ENCODE measurements at places on chromosomes 5 and 9.
A peak's percentile ranks its signal among the peaks of the same experiment; 100 is the strongest.

DNA sequence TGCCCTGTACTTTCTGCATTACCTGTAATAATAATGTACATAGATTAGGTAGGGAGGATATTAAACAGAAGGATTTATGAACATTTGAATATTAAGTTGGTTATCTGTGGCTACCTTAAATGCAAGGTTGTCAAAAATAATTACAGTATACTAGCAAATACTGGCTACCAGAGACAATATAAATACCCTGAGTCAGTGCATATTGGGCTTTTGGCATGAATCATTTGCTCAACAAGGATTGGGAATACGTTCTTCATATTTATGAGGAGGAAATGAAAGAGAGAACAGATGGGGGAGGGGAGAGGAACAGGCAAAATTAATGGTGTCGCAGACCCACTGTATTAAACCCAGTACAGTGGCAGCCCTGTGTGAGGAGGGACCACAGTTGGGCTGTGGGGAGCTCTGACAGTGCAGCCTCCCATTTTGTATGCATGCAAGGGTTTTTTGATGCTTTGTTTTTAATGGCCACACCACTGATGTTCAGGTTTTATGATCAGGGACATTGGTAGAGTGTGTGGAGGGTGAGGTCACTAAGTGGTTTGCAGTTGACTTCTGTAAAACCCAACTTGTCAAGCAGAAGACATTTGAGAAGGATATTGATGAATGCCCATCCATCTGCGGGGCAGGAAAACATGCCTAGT lies 56.9 kb downstream of the MVB12B start:
- no peak for DNase-seq

- DNase-seq: no peak
Observed at GRCh38 chr9:127133739-127134167, 11.3 kb upstream of the ANGPTL2 start.

GRCh38 chr5:138629392-138629791 lies 54.2 kb upstream of the HSPA9 start:
- DNase-seq: no peak

- peak; percentile 29 for DNase-seq
Observed at GRCh38 chr5:146410272-146410671, 36.9 kb upstream of the TCERG1 start.

DNA sequence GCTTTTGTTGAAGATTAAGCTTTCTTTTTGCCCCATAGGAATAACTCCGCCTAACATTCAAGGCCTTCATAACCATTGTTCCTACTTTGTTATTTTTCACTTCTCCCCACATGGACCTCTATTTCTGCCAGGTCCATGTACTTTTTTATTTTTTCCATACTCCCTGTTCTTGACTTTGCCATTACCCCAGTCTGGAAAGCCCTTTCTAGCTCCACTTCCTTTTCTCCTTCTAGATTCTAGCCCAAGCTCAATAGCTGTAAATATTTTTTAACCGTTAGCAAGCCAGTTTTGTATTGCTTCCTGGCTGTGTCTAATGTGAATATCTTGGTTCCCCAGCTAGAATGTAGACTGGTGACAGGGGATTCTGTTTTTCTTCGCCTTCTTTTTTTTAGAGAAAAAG lies 26.1 kb downstream of the NCBP1 start:
- peak; percentile 67 for DNase-seq

DNA sequence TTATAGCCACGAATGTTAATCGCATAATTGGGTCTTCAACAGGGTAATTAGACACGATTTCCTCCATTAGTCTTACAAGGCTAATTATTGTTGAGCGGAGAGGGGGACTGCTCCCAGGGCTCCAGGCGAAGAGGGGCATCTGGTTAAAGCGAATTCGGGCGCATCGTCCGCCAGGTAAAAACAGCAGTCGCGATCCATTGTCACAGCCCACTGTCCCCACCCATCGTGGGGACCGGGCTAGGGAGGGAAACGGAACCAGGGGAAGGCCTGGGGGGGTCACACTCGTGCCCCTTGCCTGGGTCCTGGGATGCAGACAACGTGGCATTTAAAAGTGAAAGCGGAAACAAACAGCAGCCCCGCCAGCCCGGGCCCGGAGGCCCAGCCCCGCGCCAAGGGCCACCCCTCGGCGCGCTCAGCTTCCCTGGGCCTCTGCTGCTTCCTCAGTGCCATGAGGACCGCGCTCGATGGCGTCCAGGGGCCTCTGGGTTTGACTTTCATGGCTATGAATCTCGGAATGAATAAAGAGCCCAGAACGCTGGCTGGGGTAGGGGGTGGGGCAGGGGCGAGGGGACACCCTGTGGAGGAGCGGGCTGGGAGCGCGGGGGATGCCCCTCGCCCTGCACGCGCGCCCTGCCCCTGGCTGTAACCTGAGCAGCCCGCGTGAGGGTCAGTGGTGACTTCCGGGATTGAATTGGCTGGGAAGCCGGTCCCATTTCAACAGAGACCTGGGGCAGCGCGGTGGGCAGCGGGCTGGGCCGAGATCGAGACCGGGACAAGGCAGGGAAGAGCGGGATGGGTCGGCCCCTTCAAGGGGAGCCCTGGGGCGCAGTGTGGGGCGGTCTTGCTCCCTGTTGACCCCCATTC lies 99.9 kb downstream of the GTF3C4 start:
- DNase-seq: peak; percentile 72

DNA sequence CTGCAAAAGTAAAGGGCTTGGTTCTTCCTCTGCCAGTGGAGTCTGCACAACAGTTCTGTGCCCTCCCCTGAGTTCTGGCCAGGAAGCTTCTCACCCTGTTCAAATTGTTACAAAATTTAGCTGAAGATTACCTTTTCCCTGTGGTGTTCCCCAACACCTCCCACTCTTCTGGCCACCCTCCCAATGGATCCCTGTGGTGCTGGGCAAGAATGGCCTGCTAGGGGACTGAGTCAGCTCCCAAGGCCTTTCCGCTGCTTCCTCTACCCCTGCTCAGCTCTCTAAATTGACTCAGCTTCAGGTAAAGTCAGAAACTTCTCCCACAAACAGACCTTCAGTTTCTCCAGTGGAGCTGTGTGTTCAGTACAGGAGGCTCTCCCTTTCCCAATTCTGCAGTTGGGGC lies 186.0 kb downstream of the NR2F1-AS1 start:
- no peak for DNase-seq

- no peak for DNase-seq
Observed at GRCh38 chr5:56434986-56435385, 201.9 kb upstream of the ANKRD55 start.

GRCh38 chr5:106865279-106865678 lies 805.5 kb downstream of the EFNA5 start:
- DNase-seq: no peak

- no peak for DNase-seq
Observed at GRCh38 chr5:32475334-32476097, 31.0 kb upstream of the ZFR start.

DNA sequence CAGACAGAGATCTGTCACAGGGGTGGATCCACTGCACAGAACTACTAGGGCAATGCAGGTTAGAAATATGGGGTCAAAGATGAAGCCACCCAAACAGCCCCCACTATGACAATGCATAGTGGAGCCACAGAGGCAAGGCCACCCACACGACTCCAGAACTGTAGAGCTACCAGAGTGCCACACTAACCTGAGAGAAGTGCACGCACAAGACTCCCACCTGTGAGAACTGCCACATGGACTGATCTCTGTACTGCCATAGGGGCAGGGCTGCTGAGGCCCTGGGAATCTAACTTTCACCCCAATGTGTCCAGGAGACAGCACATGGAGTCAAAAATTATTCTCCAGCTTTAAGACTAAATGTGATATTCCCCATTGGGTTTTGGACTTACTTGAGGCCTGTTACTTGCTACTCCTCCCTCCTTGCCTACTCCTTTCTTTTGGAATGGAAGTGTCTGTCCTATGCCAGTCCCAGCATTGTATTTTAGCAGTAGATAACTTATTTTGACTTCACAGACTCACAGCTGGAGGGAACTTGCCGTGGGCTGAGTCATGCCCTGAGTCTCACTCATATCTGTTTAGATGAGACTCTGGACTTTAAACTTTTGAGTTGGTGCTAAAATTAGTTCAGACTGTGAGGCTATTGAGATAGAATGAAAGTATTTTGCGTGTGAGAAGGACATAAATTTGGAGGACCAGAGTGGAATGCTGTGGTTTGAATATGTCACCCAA lies 853.3 kb downstream of the MAT2B start:
- no peak for DNase-seq

DNA sequence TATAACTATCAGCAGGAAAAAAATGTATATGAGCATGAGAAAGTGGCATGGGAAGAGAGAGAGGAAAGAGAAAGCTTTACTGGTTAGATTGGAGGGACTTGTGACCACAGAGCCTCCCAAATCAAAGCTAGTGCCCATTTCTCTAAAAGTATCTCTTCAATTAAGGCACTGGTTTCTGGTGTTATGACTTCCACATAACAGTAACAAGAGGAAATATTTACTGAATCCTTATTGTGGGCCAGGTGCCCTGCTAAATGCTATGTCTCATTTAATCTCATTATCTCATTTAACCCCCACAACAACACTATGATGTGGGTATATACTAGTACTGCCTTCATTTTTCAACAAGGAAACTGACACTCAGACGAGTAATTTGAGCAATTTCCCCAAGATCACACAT lies 221.5 kb downstream of the EBF1 start:
- DNase-seq: no peak

GRCh38 chr9:90112788-90113187 lies 508.0 kb downstream of the GADD45G start:
- no peak for DNase-seq

GRCh38 chr9:93164085-93164484 lies 19.9 kb upstream of the WNK2 start:
- no peak for DNase-seq

GRCh38 chr9:129397335-129397734 lies 219.3 kb upstream of the IER5L start:
- DNase-seq: no peak

DNA sequence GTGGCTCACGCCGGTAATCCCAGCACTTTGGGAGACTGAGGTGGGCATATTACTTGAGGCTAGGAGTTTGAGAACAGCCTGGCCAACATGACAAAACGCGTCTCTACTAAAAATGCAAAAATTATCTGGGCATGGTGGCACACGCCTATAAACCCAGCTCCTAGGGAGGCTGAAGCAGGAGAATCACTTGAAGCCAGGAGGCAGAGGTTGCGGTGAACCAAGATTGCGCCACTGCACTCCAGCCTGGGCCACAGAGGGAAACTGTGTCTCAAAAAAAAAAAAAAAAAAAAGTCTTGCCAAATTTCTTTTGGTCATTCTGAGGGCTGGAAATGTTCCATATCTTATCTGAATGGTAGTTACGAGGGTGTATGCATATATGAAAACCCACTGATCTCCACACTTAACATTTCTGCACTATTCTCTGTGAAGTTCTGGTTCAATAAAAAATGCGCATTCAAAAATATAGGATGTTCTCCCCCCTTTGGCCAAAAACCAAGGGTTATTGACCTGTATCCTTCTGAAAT lies 13.5 kb upstream of the NIPAL4 start:
- no peak for DNase-seq

DNA sequence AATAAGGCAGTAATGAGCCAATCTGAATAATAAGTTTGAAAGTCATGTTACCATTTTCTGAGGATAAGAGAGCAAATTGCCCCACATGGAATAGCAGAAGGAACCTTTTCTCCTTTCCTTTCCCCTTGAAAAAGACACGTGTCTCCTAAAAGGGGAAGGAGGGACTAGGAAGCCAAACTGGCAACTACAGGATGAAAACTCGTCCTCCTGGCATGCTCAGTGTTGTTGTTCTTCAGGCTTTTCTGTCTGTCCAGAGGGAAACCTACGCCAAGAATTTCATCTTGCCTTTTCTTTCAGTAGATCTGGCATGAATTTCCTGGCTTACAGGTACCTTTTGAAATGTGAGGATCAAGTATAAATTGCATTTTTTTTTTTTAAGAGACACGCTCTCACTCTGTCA lies 355.9 kb upstream of the TLE4 start:
- peak; percentile 10 for DNase-seq

DNA sequence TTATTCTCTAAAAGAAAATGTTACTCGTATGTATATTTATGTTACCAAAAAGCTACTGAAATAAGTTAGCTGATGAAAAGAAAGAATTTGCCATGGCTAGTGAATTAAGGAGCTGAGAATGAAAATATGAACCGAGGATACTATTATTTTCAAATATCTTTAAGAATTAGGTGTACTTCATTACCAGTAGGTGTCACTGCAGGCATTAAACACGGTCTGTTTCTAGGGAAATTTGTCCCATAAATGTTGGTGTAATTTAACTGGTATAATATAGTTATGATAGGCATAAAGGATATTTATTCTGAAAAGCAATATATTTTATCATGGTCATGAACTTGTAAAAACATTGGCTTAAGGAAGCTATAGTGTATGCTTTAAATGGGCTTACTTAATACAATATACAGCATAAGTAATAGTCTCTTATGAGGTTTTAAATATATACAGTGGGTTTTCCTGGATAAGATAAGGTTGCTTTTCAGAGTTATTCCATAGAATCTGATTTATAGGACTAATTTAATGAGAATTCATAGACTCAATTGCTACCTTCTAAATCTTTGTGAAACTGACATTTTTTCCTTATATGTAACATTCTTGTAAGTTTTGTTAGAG lies 72.4 kb upstream of the MPDZ start:
- DNase-seq: peak; percentile 0

DNA sequence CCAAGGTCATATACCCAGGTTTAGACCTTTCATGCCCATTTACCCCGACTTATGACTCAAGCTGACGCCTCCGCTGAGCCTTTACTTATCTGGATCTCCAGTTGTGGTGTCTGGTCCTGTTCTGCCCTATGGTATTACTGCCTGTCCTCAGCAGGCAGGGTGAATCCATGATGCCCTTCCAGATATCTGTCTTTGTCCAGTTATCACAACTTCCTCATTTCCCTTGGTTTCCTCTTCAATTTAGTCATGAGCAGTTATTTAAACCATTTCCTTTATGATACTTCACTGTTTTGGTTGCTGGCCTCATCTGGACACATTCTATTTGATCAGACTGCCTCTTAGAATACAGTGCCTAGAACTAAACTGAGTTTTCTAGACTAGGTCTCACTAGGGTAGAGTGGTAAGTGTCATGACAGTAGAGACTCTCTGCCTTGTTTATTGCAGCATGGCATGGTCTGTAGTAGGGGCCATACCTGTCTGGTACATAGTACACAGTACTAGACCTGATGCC lies 93.3 kb downstream of the MELK start:
- peak; percentile 24 for DNase-seq

GRCh38 chr9:132311978-132312377 lies 42.8 kb downstream of the SETX start:
- no peak for DNase-seq

Data from inflammatory macrophage treated with lipopolysaccharide for 1 hour (primary cell).